Posterior cingulate gyrus (tissue), 11 donors: ENCODE measurements at places on chromosomes 3 and 15.

DNA sequence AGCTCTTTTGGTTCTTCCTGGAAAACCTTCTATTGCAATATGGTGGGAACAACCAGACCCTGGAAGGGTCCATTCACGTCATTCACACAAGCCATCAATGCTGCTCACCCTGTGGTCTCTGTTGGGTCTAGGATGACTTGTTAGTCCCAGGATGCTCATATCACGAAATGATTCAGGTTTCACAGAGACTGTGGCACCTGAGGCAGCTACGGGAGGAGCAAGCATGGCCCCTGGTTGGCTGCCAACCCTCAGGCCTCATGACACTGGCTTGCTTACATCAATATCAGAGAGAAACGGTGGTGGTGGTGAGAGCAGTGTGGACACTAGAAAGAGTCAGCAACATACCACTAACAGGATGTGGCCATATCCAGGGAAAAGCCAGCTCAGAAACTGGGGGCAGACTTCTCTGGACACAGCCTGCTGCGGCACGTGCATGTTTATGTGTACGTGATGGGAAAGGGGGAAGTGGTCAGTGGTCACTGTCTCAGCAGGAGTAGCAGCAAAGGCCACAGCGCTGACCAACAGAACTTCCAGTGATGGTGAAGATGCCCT lies 208.9 kb upstream of the ST8SIA2 start:
- no peak for DNase-seq

- no peak for DNase-seq
Measured at GRCh38 chr3:149547413-149547812, 72.9 kb downstream of the TM4SF4 start.

- no peak for DNase-seq
Measured at GRCh38 chr3:40588406-40588805, 63.6 kb downstream of the ZNF621 start.

- peak; percentile 68 for DNase-seq
Measured at GRCh38 chr3:55484801-55485791, 2.0 kb downstream of the WNT5A start.

GRCh38 chr3:169112153-169112892 lies 551.2 kb downstream of the MECOM start:
- no peak for DNase-seq

DNA sequence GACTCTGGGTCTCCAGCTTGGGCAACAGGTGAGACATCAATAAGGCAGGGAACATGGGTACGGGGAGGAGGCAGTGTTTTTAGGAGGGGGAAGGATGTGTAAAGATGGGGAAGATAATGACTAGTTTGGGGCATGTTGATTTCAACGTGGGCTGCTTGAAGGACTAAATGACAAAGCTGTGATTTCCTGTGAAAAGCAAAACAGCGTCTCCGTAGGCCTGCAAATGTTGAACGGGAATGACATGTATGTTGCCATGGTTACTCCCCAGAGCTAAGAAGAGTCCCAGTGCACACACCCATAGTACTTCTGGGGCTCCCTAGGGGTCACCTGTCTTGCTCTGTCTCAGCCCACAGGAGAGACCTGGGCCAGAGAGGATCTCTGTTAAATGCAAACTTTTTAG lies 71.3 kb upstream of the ETV5 start:
- DNase-seq, result no peak

- DNase-seq, result no peak
Measured at GRCh38 chr3:130565224-130565623, 48.2 kb downstream of the COL6A6 start.

- DNase-seq, result no peak
Measured at GRCh38 chr3:156483961-156484787, 70.7 kb downstream of the SSR3 start.

DNA sequence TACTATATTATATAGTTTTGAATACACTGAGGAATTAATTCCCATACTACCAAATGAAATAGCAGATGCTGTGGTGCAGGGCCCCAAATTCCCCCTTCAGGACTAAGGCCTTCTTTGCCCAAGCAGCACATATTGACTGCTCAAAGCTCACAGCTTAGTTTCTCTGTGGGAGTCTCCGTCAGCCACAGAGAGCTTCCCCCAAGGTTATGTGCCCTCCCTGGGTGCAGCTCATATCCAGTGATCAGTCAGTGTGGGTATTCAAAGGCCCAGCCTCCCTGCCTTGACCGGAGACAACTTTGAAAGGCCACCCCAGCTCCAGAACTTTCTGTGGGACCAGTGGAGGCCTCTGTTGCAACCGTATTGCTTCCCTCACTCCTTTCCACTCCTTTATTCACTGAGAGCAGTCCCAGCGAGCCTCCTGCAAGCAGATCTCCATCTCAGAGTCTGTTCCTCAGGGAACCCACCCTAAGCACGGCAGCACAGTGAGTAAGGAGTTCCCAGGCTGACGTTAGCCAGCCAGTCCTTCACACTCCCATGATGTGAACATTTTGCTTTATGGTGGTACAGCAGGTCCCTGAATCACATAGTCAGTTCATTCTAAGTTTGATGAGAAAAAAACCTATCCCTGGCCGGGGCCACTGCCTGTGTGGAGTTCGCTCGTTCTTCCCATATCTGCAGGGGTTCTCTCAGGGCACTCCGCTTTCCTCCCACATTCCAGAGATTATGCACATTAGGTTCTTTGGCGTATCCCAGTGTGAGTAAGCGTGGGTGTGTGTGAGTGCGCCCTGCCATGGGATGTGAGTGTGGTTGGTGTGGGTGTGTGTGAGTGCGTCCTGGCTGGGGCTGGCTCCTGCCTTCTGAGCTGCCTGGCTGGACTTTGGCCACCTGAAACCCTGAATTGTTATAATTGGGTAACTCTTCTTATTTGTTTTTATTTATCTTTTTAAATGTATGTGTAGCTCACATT lies 64.4 kb upstream of the PPARG start:
- peak; percentile 42 for DNase-seq

DNA sequence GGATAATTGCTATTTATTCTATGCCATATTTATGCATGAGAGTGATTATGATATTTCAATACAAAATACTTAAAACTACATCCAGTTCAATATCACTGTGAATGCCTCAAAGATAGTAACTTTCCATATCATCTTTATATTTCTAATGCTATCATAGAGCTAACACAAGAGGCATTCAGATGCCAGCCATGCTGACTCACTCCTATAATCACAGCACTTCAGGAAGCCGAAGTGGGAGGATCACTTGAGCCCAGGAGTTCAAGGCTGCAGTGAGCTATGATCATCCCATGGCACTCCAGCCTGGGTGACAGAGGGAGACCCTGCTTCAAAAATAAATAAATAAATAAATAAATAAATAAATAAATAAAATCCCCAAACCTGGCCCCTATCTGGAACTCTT lies 498.7 kb downstream of the EPHA3 start:
- DNase-seq, result no peak

- no peak for DNase-seq
Measured at GRCh38 chr15:77063249-77063648, 7.7 kb downstream of the TSPAN3 start.

DNA sequence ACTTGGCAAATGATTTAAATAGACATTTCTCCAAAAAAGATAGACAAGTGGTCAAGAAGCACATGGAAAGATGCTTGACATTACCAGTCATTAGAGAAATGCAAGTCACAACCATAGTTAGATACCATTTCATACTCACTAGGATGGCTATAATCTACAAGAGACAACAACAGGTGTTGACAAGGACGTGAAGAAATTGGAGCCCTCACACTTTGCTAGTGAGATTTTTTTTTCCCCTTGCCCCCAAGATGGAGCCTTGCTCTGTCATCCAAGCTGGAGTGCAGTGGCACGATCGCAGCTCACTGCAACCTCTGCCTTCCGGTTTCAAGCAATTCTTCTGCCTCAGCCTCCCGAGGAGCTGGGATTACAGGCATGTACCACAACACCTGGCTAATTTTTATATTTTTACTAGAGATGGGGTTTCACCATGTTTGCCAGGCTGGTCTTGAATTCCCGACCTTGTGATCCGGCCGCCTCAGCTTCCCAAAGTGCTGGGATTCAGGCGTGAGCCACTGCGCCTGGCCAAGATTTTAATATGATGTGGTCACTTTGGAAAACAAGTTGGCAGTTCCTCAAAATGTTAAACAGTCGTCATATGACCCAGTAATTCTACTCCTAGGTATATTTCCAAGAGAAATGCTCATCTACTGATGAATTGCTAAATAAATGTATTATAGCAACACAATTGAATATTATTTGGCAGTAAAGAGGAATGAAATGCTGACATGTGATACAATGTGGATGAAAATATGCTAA lies 103.3 kb downstream of the ATG7 start:
- no peak for DNase-seq

GRCh38 chr15:75620841-75621391 lies 4.6 kb downstream of the SNUPN start:
- DNase-seq, result peak; percentile 60

DNA sequence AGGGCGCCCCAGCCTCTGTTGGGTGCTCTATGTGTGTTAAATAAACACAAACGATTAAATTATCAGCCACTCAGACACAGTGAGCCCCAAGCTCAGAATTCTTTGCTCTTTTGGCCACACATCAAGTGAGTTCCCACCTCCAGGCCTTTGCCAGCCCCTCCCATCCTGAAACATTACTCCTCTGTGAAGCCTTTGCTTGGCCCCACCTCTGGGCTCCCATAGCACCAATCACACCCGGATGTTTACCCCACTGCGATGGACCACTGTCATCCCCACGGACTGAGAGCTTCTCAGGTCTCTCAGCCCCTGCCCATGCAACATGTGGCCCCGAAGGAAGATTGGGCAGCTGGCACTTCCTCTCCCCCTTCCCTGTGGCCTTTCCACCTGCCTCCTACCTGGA lies 85.1 kb downstream of the NUP210 start:
- no peak for DNase-seq

GRCh38 chr3:64344721-64345207 lies 119.5 kb upstream of the PRICKLE2 start:
- no peak for DNase-seq

DNA sequence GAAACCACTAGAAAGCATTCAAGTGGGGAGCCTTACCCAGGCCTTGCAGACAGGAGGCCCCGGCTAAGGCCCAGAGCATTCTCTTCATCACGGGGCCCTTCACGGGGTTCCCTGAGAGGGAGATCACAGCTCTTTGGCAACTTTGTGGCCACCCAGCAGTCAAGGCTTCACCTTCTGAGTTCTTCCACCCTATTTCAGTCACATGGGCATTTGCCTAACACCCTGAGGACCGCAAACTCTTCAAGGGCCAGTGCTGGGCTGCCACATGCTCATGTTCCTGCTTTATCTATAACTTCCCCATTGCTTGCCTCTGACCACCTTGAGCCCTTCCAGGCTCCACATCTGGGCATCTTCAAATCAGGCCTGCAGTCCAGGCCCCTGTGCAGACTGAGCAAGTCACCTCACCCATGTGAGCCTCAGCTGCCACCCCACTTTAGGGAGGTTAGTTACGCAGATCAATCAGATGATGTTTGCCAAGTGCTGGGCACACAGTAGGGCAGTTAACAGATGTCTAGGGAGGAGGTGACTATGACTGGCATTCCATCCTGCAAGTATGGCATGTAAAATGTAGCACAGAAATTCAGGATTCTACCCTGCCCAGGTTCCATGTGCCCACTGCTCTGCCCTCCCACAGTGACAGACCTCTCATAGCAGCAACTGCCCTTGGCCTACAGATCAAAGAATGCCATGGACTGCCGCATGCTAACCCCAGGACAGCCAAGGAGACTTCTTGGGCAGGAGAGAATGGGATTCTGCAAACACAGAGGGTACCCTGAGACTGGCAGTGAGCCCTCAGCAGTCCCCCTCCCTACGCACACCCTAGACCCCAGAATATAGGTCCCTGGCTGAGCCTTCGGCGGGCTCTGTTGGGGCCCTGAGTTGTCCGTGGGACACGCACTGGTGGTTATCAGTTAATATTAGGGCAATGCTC lies 37.6 kb upstream of the ZNF710 start:
- DNase-seq, result peak; percentile 14

- no peak for DNase-seq
Measured at GRCh38 chr3:15064299-15064834, 748 bp downstream of the MRPS25 start.

GRCh38 chr15:25739687-25740121 lies 123.4 kb downstream of the ATP10A start:
- no peak for DNase-seq

DNA sequence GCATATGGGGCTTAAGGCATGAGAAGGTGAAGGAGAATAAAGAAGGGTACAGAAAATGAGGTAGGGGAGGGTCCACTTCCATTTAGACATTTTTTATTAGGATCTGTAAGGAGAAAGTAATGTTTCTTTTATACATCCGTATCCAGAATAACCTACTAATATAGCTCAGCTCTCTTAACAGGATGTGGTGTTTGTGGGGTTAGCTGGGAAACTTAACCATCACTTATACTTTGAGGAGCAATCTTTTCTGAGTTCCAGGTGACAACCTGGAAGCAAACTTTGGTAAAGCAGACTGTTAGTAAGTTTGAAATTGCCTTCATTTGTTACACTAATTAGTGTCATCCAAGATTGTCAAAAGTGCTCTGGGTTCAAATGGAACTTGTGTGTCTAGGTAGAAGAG lies 36.6 kb downstream of the BUB1B start:
- DNase-seq, result no peak

DNA sequence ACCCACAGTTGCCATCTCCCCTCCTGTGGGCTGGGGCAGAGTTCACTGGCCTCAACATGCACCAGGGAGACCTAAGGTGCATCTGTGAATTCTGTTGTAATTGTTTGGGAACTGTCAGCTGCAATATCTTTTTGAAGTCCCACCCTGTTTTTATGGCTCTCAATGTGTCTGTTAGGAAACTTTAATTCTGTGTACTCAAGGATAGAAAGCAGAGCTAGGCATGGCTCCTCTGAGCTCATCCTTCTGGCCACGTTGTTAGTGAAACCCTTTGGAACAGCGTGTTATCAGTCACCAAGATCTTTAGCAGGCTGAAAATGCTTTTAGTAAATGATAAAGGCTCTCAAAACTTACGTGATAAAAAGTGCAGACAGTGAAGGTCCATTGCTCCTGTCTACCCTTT lies 33.6 kb upstream of the MTMR10 start:
- no peak for DNase-seq

GRCh38 chr3:41075975-41076374 lies 123.3 kb upstream of the CTNNB1 start:
- DNase-seq, result no peak

DNA sequence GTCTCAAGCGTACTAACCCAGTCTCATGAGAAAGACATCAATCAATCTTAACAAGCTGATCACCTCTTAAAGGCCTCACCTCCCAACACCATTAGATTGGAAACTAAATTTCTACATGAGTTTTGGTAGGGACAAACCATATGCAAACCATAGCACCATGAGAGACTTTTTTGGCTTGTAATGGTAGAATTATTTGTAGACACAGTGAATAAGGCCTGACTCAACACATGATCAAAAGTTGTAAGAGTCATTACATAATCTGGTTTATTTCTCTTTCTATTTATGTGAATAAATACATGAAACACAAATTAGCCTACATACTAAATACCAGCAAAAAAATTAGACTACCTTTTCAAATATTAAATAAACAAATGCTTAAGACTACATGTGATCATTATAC lies 183.3 kb upstream of the EPHA6 start:
- no peak for DNase-seq

DNA sequence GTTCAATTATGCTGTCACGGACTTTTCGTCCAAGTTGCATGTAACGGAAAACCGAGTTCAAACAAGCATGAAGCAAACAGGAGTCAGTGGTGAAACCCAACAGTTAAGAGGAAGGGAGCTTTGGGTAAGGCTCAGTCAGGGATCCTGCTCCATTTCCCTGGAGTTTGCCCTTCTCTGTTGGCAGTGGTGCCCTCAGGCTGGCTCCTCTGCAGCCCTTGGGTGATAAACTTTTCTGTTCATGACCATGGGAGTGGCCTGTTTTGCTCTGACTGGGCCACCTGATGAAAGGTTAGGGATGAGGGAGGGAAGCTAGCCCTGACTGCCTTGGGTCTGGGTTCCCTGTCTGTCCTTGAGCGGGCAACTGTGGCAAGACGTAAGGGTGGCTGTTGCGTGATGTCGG lies 16.1 kb downstream of the CHAC1 start:
- no peak for DNase-seq

GRCh38 chr3:26108846-26109489 lies 319.1 kb downstream of the OXSM start:
- no peak for DNase-seq
